PC-9 (cell line): ENCODE measurements at places on chromosomes 11 and 22.

DNA sequence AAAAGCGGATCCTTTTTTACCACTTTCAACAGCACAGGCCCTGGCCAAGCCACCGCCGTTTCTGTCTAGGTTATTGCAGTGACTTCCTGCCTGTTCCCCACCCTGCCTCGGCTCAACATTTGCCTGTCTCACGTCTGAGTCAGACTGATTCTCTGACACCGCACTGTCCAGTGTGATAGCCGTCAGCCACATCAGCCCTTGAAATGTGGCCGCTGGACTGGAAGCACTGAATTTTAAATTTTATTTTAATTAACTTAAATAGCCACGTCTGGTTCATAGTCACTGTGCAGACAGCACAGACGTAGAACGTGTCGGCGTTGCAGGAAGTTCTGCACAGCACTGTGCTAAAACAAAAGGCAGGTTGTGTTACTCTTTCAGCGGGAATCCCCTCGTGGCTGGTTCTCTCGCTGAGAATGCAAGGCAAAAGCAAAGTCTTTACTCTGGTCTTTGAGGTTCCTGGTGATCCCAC, 56.3 kb upstream of the ADSL start:
- DNase-seq = no peak

- no peak for DNase-seq
These were observed 184.4 kb upstream of the C11orf87 start for GRCh38 chr11:109237636-109238035.

DNA sequence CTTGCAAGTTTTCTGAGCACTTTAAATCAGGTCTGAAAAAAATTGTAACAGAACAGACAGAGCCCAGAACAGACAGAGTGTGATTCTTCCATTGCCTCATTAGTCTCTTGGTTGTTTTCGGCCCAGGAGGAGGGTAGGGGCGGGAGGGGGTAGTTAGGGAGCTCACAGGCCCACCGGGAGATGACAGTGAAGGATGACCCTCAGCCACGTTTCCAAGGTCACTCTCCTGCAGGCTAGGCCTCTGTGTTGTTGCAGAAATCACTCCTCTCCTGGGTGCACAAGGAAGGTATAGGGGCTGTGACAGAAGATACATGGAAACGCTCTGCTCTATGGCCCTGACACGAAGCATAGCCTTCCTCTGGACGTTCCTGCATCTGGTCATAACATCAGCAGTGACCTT, 69.3 kb downstream of the ABTB2 start:
- no peak for DNase-seq

GRCh38 chr11:66688561-66689534, 11.2 kb upstream of the RBM4B start:
- no peak for DNase-seq

- DNase-seq = no peak
These were observed 1.0 kb downstream of the SUN2 start for GRCh38 chr22:38754751-38755154.

GRCh38 chr11:119776031-119776636, 47.1 kb upstream of the NECTIN1 start:
- DNase-seq = no peak

GRCh38 chr11:71934213-71934612, 5.4 kb downstream of the RNF121 start:
- DNase-seq = no peak

DNA sequence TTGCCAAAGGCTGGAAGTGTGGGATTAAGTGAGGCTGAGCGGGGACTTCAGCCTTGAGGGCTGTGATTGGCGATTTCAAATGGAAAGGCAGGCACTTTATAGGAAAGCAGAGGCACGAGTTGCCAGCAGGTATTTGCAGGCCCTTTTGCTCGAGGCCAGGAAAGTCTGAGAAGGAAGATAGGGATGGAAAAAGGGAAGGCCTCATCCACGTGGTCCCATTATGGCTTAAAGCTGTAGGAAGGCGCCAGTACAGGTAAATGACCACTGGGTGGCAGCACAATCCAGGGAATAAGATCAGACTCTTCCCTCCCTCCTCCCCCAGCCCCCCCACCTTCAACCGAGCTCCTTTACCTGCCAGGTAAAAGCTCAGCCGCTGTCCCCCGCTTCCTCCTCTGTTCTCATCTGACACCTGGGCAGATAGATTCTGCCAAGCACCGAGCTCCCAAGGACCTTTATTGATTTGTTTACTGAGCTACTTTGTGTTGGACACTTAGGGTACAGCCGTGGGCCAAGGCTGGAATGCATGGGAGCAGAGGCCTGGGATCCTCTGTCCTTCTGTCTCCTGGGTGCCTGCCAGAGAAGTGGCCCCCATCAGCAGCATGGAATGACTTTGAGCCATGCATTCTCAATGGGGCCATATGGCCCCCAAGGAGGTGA, 7.5 kb downstream of the P2RX3 start:
- DNase-seq = peak; percentile 73
